ENCODE measurements at places on chromosomes 11 and 22.

DNA sequence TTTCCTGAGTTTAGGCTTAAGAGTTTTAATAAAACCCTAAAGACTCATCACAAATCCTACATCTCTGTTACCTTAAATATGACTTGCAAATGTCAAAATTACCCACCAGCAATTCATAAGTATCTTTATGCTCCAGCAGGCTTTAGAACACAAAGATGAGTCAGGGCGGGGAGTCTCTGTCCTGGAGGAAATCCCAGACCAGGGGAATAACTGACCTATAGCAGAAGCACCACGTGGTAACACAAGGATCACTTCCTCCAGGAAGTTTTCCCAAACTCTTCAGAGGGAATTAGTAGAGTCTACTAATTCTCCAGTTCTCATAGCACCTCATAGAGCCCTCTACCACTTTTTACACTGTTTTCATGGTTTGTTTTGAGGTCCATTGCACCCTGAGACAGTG is 217.0 kb downstream of the NAV2 start:
- no peak for DNase-seq

DNA sequence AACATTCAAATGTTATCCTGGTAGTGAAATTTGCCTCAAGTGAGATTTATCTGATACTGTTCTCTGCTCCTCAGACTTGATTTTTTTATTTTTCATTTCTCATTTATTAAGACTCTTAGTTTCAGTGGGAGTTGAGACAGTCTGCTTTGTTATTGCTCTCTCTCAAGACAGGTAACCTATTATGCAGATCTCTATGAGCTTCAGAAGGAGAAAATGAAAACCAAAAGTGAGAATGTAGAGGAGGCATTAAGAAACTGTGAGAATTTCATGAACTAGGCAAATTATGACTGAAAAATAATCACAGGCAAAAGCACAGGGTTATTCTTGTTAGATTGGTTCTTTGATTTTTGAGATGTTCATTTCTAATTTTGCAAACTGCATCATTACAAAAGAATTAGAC is 290.0 kb upstream of the CHORDC1 start:
- DNase-seq: no peak

DNA sequence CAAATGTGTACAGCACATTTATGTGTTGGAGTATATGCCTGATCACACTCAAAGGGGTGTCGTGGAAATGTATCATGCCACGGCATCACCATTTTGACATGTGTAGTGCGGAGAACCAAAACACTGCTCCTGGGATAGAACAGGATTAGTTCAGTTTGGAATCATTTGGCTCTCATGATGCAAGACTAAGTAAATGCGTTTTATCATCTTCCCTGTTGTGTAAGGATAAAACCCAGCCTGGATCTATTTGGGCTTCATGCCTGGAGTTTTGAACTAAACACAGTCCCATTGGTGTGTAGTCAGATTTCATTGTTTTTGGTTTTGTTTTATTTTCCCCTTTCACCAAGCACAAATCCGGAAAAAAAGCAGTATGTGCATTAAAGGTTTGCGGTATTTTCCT is 574.3 kb downstream of the NTM start:
- no peak for DNase-seq

GRCh38 chr11:61089806-61090491 is 12.3 kb upstream of the CD5 start:
- no peak for DNase-seq

- DNase-seq: no peak
Measured at GRCh38 chr11:42802201-42802899, 509.4 kb upstream of the API5 start.

DNA sequence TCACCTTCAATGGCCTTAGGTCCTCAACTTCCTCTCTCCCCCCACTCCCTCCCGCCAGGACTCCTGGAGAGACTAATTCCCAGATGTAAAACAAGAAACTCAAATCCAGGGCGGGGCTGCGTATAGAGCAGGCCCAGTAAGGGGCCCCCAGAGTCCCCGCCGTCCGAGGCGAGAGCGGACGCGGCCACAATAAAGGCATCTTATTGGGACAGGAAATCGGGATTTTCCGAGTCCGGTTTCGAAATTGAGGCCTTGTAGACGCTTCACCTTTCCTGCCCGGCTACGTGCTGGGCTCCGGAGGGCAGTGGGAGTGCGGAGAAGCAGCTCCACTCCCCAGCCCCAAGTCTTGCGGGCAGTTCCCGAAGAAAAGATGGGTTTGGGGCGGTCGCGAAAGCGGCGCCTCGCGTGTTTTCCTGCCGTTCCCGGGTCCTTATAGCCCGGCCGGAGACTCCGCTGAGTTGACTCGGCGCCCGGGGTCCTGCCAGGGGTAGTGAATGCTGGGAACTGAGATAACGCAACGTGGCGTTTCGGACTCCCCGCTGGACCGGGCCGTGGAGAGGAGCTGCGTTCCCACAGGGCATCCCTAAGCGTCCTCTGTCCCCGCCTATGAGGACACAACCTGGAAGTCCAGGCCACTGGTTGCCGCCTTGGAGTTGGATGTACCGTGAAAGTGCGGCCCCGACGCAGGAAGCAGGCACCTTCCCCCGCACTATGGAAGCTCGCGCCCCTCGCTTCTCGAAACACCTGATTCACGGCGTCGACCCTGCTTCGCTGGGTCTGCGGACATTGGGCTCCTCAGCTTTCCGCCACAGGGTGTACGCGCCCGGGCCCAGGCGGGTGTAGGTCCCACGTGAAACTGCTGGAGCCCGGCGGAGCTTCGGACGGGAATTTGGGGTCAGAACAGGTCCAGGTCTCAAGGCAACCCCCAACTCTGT is 4.8 kb upstream of the CHRM1 start:
- DNase-seq: no peak

GRCh38 chr11:80284946-80285785 is 844.3 kb upstream of the TENM4 start:
- no peak for DNase-seq

- no peak for DNase-seq
Measured at GRCh38 chr22:36166086-36166485, 5.5 kb upstream of the APOL3 start.

GRCh38 chr11:118078911-118079411 is 2.1 kb downstream of the TMPRSS4 start:
- no peak for DNase-seq

- DNase-seq: no peak
Measured at GRCh38 chr11:102240502-102240901, 76.8 kb upstream of the BIRC3 start.

DNA sequence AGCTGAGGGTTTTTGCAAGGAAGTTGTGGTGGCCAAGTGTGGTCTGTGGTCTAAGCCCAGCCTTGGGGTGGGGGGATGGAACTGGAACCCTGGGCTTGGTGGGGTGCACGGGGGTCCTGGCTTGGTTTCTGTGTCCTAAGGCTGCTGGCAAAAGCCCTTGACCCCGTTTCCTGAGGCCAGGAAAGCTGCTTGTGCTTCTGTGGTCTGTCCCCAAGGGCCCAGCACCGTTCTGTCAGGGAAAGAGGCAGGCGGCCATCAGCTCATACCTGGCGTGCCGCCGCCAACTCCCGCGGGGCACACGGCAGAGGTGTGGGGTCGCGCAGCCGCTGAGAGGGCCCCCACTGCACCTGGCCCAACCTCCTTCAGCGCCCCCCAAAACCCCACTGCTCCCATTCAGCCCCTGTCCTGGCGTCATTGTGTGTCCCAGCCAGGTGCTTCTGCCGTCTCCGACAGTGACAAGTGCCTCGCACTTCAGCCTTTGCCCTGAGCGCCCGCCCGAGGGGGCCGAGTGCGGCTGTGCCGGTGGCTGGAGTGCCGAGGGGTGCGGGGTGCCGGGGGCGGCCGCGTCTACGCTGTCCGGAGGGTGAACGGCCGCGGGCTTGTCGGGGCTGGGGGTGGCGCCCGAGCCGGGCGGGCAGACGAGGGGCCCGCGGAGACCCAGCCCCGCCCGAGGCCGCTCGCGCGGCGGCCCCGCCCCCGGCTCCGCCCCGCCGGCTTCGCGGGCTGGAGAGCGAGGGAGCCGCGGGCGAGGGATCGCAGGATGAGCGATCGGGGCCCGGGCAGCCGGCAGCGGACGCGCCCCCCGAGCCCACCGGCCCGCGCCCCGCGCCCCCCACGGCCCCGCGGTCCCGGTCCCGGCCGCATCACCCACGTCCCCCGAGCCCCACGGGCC is at the start of gene CNIH2:
Gene CNIH2, plus strand, starts transcription at position 705 of the 892 bp plus-strand sequence. CDS start 282 bp downstream, outside the sequence.
- no peak for DNase-seq

- DNase-seq: no peak
Measured at GRCh38 chr11:26992031-26992541, 1.8 kb upstream of the FIBIN start.

DNA sequence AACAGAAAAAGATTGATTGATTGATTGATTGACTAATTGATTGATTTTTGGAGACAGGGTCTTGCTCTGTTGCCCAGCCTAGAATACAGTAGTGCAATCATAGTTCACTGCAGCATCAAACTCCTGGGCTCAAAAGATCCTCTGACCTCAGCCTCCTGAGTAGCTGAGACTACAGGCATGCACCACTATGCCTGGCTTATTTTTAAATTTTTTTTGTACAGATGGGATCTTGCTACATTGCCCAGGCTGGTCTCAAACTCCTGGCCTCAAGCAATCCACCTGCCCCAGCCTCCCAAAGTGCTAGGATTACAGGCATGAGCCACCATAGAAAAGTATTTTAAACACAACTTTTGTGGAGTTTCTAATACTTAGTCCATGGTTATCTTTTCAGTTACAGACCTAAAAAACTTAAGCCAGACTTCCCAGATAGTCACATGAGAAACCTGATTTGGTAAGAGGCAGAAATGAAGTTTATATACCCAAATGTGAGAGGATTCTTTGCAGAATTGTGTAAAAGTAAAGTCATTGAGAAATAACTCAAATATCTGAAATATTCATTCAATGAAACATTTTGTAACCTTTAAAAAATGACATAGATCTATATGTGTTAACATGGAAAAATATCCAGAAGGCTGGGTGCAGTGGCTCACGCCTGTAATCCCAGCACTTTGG is 186.5 kb downstream of the SWAP70 start:
- no peak for DNase-seq

GRCh38 chr22:49433717-49434611 is 393.7 kb downstream of the BRD1 start:
- DNase-seq: no peak

DNA sequence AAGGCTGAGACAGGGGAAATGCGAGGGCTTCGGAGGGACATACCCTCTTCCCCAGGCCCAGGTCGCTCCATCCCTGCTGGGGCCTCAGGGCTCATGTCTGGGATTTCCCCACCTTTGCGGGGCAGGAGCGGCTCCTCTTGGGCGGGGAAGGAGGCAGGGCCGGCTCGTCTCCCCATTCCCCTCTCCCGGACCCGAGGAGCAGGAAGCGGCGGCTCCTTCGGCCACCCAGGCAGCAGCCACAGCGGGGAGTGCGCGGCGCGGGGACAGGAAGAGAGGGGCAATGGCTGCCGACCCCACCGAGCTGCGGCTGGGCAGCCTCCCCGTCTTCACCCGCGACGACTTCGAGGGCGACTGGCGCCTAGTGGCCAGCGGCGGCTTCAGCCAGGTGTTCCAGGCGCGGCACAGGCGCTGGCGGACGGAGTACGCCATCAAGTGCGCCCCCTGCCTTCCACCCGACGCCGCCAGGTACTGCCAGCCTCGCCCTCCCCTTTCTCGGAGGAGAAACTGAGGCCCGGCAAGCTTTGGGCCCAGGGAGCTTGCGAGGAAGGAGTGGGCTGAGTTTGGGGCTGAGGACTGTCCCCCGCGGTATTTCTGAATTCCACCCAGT is at the start of gene ANKK1:
Gene ANKK1, plus strand, starts transcription at position 175 of the 607 bp plus-strand sequence. Its CDS starts 106 bp downstream, at position 281.
- DNase-seq: no peak

GRCh38 chr22:22156348-22156715 is 88.3 kb upstream of the VPREB1 start:
- DNase-seq: no peak

Measured in stimulated activated CD8-positive, alpha-beta memory T cell treated with anti-CD3 and anti-CD28 coated beads, Interleukin-7, amount 100 ng/mL, for 1 hour (primary cell).